ENCODE measurements at places on chromosomes 2 and 18. TPM values are rescaled to one million over a fixed set of nuclear protein-coding genes. Genes with fewer than 3 reads are reported as not detected.

MTX2 gene
- 29.0 TPM for total RNA-seq

TTR gene
- 1.2 TPM for total RNA-seq

ACAA2 gene
- total RNA-seq = 63.1 TPM

GRCh38 chr2:169583518-169583917, 633 bp upstream of the PPIG start:
- H3K36me3 ChIP-seq = no peaks in the 10 kb centered on the region
- no peaks in the 10 kb centered on the region for H3K4me1 ChIP-seq
- peak overlapping the region; percentile 89 for H3K4me3 ChIP-seq
- DNase-seq = no peak

- no peak overlapping the region for H3K27ac ChIP-seq
- no peaks in the 10 kb centered on the region for H3K4me1 ChIP-seq
- H3K27me3 ChIP-seq = no peaks in the 10 kb centered on the region
- H3K36me3 ChIP-seq = no peaks in the 10 kb centered on the region
These were observed 447.1 kb upstream of the HS6ST1 start for GRCh38 chr2:128765811-128766210.

- H3K4me1 ChIP-seq = peaks cover 41% of the 10 kb centered on the region
- DNase-seq = no peak
- H3K27me3 ChIP-seq = no peaks in the 10 kb centered on the region
These were observed 168.8 kb downstream of the THADA start for GRCh38 chr2:43427032-43427424.

DNA sequence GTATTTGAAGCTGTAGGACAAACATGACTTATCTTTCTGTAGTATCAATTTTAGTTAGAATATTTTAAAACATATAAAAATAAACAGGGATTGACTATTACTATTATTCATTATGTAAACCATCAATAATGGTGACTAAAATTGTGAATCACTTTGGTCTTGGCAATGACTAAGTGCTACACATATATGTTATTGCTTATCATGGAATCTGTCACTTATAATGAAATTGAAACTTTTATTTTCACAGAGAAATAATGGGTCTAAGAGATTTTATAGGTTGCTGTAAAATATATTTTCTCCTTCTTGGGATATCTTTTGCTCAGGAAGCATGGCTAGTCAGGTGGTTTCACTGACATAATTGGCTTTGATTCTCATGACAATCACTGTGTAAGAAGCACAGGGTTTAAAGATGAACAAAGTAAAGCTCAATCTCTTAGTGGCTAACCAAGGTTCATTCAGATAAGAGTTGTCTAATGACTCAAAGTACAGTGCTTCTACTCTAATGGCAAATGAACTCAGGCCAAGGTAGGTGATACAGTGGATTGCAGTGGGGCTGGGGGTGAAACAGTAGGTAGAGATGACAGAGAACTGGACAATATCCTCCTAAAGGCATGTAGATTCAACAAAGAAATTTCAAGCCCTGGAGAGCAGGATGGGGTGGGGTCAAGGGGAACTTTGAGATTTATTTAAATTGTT, 98.6 kb upstream of the FANCL start:
- DNase-seq = no peak
- no peak overlapping the region for H3K4me3 ChIP-seq
- no peaks in the 10 kb centered on the region for H3K4me1 ChIP-seq
- H3K27ac ChIP-seq = no peak overlapping the region
- no peaks in the 10 kb centered on the region for H3K36me3 ChIP-seq

Data from GM12878 (cell line).